ENCODE measurements at places on chromosomes 13 and 19.

GRCh38 chr13:74987124-74987690 lies 494.8 kb downstream of the TBC1D4 start:
- no peak for DNase-seq

DNA sequence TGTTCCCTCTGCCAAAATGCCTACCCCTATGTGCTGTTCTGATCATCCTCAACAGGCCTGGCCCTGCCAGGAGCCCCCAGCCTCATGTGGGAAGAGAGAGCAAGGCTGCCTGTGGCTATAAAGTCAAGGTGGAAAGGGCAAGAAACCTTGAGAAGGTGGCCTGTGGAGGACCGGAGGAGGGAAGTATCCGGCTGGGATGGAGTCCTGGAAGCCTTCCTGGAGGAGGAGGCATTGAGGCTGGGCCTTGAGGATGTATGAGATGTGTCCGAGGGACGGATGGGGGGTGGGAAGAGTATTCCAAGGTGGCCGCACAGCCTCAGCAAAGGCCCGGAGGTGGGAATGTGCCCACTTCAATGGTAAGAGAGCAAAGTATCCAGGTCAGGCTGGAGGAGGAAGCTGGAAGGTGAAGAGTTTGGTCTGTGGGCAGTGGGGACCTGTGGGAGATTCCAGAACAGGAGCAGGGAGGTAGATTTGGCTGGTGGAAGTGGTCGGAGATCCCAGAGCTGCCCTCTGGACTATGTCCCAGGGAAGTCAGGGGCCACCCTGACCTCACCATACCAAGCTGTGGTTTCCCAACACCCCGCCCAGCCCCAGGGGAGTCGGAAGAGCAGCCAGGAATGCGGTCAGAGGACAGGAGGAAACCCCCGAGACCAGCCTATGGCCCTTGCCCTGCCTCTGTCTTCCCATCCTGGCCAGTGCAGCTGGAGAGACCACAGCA lies 3.0 kb upstream of the PLIN4 start:
- peak; percentile 72 for DNase-seq

- DNase-seq, result no peak
These were observed 4.4 kb downstream of the ZIC2 start for GRCh38 chr13:99985886-99986527.

DNA sequence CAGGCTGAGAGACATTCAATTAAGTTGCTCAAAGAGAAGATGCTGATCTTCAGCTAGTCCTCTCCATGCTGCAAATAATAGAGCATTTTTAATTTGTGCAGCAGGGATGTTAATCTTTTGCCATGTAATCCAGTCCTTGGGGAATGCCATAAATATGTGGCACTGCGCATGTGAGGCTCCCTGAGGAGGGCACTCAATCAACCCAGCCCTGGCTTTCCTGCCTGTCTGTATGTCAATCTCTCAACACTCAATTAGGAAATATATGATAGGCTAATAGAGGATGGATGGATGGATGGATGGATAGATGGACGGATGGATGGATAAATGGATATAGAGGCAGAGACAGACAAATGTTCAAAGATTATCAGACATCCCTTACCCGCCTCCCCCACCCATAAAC lies 31.6 kb upstream of the POP4 start:
- DNase-seq, result no peak

DNA sequence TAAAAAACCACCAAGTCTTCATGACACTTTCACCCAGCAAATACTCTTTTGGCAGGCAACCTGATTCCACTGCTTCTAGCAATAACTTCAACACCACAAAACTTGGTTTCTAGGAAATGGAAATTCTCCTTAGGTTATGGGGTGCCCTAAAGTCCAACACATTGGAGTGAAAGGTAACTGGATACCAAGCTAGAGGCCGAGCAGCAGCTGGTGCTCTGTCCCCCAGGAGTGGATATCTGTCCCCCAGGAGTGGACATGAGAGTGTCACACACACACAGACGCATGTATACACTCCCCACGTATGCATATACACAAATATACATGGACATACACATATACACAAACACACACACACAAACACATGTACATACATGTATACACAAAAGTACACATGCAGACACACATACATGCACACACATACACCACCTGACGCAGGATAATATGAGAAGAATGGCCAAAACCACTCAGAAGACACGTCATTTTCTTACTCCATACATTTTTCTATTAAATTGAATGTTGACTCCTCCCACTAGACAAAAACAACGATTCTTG lies 50.8 kb downstream of the RFX2 start:
- DNase-seq, result no peak

- no peak for DNase-seq
These were observed 5.8 kb upstream of the TSHZ3 start for GRCh38 chr19:31354799-31355664.

GRCh38 chr19:47493378-47494210 lies 9.6 kb upstream of the KPTN start:
- no peak for DNase-seq

- no peak for DNase-seq
These were observed 11.6 kb upstream of the RETN start for GRCh38 chr19:7657131-7657751.

DNA sequence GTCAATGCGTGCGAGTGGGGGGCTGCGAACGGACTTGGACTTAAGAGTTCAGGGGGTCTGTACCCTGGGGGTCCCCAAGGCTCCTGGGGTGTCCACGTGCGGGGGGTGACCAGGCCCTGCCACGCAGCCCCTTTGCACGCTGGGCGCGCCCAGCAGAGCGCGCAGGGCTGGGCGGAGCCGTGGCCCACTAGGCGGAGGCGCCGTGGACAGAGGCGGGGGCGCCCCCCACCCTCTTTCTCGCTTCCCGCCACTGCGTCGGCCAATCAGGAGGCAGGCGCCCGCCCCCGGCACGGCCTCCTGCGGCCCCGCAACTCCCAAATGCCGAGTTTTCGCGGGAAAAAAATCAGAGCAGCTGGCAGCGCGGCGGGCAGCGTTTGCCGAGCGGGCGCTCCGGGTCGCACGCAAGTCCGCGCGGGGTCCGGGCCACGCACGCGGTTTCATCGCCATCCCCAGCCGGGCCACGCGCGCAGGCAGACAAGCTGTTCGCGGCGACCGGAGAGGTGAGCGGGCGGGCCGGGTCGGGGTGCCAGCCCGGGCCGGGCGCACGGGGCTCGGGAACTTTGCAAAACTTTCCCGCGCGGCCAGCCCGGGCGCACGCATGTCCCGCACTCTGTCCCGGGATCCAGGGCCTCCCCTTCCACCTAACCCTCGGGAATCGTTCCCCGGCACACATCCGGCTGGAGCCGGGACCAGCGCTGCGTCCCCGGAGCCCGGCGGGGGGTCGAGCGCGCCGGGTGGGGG lies at the start of gene UHRF1:
Gene UHRF1 (plus strand): TSS at position 346 of the 741 bp plus-strand sequence. CDS start 1,385 bp downstream, outside the sequence.
- DNase-seq, result no peak

DNA sequence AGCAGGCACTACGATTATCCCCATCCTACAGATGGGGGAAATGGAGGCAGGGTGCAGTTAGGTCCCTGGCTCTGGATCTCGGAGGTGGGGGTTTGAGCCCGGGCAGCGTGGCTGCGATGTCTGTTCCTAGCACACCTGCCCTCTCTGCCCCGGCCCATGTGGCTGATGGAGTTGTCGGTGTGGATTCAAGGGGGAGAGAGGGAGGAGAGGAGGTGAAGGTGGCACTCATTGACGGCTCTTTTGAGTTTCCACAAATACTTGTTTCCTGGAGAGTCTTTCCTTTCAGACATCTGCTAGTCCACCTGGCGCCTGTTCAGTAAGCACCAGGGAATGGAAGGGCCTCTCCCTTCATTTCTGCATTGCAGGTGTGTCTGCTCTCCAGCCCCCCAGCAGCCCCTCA lies 69.9 kb downstream of the ARHGEF18 start:
- no peak for DNase-seq

- DNase-seq, result no peak
These were observed 590.0 kb downstream of the DCT start for GRCh38 chr13:93889430-93889951.

GRCh38 chr13:94761407-94761806 lies 49.1 kb upstream of the SOX21 start:
- no peak for DNase-seq

GRCh38 chr13:31894931-31895330 lies 136.6 kb upstream of the FRY start:
- no peak for DNase-seq

DNA sequence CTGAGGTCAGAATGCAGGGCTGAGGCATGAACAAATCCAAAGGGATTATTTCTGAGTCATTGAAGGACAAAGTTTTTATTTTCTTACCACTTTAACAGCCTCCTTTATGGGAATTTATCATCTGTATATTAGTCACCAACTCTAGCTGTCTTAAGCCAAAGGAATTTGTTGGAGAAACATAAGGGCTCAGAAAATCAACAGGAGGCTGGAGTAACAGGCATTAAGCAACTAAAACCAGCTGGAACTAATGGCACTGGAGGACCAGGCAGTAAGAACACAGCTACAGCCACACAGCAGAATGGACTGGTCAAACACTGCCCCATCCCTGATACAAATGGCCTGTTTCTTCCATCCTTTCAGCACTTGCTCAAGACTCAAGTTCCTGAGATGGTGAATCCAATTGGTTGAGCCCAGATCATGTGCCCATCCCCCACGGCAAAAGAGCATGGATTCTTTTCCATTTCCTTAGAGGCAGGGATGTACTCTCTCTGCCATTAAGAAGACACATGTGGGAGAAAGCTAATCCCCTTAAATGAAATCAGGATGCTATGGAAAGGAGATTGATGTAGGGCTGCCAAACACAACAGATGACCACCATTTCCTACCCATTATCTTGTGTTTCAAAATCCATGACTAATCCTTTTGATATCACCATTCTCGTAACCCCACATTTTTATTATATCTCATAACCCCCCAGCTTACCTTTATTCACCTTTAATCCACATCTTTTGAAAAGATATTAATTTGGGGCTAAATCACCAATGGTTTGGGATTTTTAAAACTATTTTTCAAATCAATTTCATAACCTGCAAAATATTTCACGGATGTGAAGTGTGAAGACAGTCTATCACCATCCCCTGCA lies 157.0 kb upstream of the FNDC3A start:
- no peak for DNase-seq

- no peak for DNase-seq
These were observed 112.5 kb downstream of the ESD start for GRCh38 chr13:46684287-46685001.

- DNase-seq, result peak; percentile 63
These were observed 5.7 kb upstream of the FBXO27 start for GRCh38 chr19:39038098-39038497.

GRCh38 chr13:29852472-29853054 lies 2.1 kb upstream of the UBL3 start:
- no peak for DNase-seq

DNA sequence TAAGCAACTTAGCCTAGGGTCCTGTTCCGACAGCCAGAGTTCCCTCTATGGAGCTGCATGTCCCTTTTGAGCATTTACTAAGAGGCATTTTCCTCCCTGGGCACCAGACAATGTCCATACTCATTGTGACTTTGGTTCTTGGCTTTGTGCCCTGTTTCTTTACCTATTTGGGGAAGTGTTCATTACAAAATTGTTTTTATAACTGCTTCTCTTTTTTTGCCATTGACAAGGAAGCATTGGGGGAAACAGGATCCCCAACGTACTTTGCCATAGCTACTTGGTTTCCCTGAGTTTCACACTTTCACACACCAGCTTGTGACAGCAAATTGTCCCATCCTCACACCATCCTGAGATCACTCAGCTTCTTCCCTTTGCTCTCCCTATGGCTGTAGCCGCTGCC lies 81.1 kb upstream of the SIAH3 start:
- no peak for DNase-seq

- no peak for DNase-seq
These were observed 4.7 kb downstream of the KCTD4 start for GRCh38 chr13:45196096-45196495.

GRCh38 chr19:4185413-4186086 lies 3.1 kb downstream of the ANKRD24 start:
- DNase-seq, result no peak

GRCh38 chr13:48184260-48184659 lies 48.7 kb upstream of the ITM2B start:
- no peak for DNase-seq

GRCh38 chr19:58067240-58067912 lies 8.3 kb downstream of the ZNF135 start:
- no peak for DNase-seq

DNA sequence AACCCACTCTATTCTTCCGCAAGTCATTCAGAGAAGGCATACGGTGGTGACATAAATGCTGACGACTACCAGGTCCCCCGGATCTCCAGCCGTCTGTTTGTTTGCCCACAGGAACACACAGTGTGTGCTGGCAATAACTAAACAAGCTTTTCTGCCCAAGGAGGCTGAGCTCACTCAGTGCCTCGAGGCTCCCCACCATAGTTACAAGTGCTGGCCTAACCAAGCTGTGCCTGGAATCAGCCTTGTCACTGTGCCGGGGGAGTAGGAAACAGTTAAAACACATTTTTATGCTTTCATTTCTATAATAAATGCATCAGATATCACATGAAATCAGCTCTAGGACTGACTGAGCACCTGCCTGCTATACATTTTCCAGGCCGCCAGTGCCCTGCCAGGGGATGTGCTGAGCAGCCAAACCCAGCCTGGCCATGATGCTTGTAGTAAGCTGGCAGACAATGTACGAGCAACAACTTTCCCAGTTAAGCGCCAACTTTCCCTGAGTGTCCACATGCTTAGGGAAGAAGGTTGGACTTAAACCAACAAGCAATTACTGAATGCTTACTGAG lies 28.1 kb downstream of the BRD4 start:
- DNase-seq, result no peak

DNA sequence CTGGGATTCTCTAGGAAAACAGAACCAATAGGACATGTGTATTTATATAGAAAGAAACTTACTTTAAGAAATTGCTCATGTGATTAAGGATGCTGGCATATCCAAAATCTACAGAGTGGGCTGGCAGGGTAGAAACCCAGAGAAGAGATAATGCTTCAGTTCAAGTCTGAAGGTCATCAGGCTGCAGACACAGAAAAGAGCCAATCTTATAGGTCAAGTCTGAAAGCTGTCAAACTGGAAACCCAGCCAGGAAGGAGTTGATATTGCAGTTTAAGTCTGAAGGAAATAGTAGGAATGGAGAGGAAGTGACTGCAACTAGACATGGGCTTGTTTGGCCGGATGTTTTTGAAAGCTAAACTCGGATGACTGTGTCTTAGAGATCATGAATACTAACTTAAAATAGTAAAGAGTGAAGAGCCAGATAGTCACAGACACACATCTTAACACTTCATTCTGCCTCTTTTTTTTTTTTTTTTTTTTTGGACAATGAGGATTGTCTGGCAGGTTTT lies 125.3 kb upstream of the GPC6 start:
- no peak for DNase-seq

GRCh38 chr19:5914358-5914774 lies 312 bp downstream of the CAPS start:
- DNase-seq, result no peak

DNA sequence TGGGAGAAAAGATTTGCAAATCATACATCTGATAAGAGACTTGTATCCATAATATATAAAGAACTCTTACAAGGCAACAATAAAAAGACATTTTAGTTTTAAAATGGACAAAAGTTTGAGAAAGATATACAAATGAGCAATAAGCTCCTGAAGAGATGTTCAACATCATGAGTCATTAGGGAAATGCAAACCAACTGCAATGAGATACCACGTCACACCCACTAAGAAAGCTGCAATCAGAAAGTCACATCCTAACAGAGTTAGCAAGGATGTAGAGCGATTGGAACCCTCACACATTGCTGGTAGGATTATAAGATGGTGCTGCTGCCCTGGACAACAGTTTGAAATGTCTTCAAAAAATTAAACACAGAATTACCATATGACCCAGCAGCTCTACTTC lies 50.3 kb downstream of the GSX1 start:
- DNase-seq, result no peak

- no peak for DNase-seq
These were observed 668 bp downstream of the ZFR2 start for GRCh38 chr19:3867971-3868769.
